ENCODE measurements at places on chromosomes 1 and 21. TPM values are rescaled to one million over a fixed set of nuclear protein-coding genes. Genes with fewer than 3 reads are reported as not detected.

Gene CFAP74
- not detected for total RNA-seq

Gene SLC30A10
- total RNA-seq = not detected

Gene NBPF6
- not detected for total RNA-seq

Gene DPM3
- total RNA-seq = 47.0 TPM

DNA sequence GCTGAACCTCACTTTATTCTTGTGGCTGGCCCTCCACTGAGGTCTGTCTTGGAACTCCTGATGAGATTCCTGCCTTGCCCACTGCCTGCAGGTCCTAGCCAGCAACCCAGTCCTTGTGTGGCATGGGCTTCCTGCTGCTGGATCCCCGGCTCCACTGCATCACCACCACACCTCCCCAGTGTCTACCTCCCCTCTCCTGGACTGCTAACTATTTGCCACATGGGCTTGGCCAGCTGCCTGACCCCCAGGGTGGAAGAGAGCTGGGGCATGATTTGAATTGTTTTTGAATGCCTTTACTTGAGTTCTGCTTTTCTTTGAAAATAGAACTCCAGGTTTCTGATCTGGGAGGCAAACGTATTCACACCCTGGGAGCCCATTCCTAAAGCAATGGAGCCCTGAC is 41.2 kb downstream of the SPAG17 start:
- DNase-seq = no peak

DNA sequence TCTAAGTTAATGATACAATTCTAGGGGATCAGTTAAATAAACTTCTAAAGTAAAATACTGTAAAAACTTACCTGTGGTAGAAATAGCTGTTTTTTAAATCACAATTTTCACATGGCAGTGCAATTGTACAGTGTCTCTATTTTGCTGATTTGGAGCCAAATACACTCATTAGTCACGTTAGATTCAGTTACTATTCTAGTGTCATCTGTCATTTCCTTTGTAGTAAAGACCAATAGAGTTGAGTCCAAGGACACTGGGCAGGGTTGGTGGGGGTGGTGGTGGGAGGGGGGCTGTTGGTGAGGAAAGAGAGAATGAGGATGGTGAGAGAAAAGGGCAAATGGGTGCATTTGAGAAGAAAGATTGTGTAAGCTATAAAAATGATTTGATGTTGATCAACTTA is 33.6 kb downstream of the CD55 start:
- no peak for DNase-seq

DNA sequence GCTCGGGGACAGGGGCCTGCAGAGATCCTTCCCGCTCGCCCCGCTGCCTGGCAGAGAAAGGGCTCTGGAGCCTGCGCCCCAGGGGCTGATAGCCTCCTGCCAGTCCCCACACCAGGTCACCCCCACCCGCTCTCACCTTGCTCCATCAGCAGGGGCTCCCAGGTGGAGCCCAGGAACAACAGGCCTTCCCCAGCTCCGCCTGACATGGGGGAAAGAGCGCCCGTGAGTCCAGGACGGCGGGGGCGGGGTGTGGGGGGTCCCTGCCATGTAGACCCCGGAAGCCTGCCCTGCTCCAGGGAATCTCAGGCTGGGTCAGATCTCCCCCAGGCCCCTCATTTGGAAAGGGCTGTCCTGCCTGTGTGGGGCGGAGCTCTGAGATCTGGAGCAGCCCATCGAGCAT is 166.5 kb downstream of the PRDM16 start:
- no peak for DNase-seq

- no peak for DNase-seq
Measured at GRCh38 chr1:200971428-200971903, 52.0 kb downstream of the KIF21B start.

- DNase-seq = no peak
Measured at GRCh38 chr1:79499541-79499940, 493.0 kb upstream of the ADGRL4 start.

GRCh38 chr1:226882631-226883409 is 12.4 kb downstream of the PSEN2 start:
- peak; percentile 68 for DNase-seq

All from fibroblast of villous mesenchyme (primary cell).